Putamen (tissue), 1 donor: ENCODE measurements at places on chromosomes 3 and 15.

GRCh38 chr15:61205346-61205921, 23.7 kb downstream of the RORA start:
- no peak for DNase-seq

GRCh38 chr15:29319823-29320222, 50.2 kb upstream of the NSMCE3 start:
- DNase-seq = no peak

DNA sequence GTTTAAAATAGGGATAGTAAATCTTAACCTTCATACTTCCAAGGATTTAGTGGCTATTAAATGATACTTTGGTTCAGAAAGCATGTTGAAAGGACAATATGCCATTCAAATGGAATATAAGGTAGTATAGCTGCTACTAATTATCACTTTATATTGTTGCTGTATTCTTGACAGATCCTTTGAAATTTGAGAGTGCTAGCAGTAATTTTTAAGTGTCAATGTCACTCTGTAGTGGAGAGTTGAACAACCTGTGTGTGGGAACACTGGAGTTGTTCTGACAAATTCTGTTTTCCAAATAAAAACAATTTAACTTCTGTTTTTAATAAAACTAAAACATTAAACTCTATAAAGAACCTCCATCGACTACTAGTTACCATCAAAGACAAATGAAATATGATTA, 565.7 kb downstream of the FGF12 start:
- DNase-seq = no peak

- no peak for DNase-seq
Observed at GRCh38 chr3:73470860-73471259, 153.9 kb downstream of the PDZRN3 start.

- no peak for DNase-seq
Observed at GRCh38 chr3:17356585-17356984, 385.8 kb downstream of the TBC1D5 start.

- DNase-seq = no peak
Observed at GRCh38 chr3:13152826-13153710, 79.8 kb upstream of the IQSEC1 start.

DNA sequence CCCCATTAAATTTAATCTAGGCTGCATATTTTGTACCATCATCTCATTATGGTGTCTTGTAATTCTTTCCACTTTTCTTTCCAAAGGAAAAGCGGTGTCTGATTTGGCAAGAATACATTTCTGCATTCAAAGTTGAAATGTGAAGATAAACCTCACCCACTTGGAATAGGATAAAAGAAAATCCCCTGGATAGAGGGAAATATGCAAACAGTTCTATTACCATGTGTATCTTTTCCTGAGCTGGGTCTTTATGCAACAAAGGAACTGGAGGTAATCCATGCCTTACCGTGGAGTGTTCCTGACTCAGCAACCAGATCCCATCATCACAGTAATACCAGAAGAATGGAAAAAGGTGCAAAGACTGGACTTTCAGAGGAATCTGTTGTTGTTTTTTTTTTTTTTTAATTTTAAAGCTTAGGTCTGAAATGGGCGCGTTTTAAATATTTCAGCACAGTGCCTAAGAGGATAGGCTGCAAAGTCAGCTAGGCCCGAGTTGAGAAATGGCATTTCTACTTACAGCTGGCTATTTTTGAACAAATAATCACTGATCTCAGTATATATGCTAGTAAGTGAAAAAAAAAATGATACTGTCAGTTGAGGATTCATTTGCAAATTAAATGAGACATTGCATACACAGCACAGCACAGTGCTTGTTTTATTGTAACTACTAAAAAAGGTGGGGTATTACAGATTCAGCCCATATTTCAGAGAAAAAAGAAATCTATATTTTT, 55.5 kb upstream of the ADAMTS9 start:
- DNase-seq = no peak

DNA sequence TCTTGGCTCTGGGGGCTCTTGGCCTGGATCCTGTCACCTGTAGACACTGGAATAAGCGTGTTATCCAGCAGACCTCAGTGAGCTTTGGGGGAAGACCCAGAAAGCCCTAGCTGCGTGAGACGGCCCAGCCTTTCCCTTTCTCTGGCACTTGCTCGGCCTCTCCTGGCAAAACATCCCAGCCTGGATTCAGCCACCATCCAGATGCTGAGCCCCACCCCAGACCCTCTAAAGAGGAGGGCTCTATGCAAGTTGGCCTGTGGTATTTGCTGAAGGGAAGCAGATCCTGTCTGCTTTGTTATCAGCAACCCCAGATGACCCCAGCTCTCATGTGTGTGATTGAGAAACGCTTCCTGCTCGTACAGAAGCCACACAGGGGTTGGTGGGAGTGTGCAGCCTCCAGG, 267.2 kb downstream of the FAM43A start:
- DNase-seq = no peak

DNA sequence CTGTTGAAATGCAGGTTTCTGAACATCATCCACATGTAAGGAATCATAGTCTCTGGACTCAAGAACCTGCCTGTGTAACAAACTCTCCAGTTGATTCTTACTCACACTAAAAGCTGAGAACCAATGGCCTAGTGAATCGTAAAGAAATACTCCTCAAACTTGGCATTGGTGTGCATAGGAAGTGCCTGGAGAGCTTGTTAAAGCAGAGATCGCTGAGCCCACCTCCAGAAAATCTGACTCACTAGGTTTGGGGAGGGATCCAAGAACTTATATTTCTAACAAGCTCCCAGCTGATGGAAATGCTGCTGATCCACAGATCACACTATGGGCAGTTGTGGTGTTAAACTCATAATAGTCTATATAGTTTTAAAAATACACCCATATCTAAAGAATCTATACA, 55.8 kb upstream of the LMCD1 start:
- DNase-seq = no peak

DNA sequence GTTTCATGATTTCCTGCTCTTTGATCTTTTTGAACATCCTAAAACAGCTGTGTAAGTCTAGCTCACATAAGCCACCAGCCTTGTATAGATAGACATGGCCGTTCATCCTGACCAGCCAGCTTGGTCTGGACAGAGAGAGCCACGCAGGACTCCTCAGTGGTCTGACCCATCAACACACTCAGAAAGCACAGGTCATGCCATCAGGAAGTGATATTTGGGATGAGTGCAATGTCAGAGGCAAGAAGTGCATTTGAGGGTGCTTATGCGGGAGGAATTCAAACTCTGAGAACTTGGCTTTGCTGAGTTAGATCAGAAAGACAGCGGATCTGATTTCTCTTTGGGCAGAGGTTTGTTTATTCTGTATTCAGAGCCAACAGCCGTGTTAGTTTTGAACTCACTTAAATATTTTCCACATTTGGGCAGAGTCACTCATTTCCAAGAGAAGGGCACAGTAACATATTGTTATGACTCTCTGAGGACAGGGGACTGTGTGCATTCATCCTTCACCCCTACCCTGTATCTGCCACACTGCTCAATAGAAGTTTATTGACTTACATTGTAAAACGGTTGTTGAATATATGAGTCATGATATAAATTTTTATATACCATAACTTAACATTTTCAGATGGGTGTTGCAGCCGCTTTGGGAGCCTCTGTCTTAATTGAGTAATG, 225.3 kb upstream of the LYSMD4 start:
- no peak for DNase-seq
